ENCODE measurements at places on chromosomes 16 and 17. TPM values are rescaled to one million over a fixed set of nuclear protein-coding genes. Genes with fewer than 3 reads are reported as not detected.

The TP53TG3C gene
- total RNA-seq: not detected

The CLEC18A gene
- total RNA-seq: 1.3 TPM

The IGF2BP1 gene
- not detected for total RNA-seq

The CDH5 gene
- 19.2 TPM for total RNA-seq

The DRC7 gene
- total RNA-seq: not detected

The NEK8 gene
- 5.3 TPM for total RNA-seq

The LRRC45 gene
- total RNA-seq: 8.0 TPM

The IGFALS gene
- total RNA-seq: 0.44 TPM

The SHMT1 gene
- 38.3 TPM for total RNA-seq

The C17orf78 gene
- total RNA-seq: not detected

The MAPK8IP3 gene
- total RNA-seq: 71.6 TPM

The GH1 gene
- total RNA-seq: not detected

The SLC52A1 gene
- total RNA-seq: 0.32 TPM

The SBK1 gene
- total RNA-seq: 0.16 TPM

Data from breast epithelium (tissue), 4 donors.